ENCODE measurements at places on chromosomes 6 and 20.

GRCh38 chr6:106799031-106799894, 169.9 kb downstream of the QRSL1 start:
- DNase-seq, result no peak

DNA sequence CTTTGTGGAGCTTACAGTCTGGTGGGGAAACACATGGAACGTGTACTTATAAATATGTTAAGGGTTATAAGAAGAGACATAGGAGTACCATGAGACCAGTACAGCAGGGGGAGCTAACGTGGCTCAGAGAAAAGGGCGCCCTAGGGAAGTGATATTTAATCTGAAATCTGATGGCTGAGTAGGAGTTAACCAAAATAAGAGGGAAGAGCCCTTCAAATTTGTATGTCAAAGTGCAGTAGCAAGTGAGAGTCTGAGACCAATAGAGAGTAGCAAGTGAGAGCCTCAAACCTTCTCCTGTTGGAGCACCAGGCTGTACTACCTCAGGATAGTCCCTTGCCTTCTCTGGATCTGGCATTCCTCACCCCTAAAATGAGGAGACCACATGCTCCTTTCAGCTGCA, 6.1 kb upstream of the PKIG start:
- DNase-seq, result no peak

DNA sequence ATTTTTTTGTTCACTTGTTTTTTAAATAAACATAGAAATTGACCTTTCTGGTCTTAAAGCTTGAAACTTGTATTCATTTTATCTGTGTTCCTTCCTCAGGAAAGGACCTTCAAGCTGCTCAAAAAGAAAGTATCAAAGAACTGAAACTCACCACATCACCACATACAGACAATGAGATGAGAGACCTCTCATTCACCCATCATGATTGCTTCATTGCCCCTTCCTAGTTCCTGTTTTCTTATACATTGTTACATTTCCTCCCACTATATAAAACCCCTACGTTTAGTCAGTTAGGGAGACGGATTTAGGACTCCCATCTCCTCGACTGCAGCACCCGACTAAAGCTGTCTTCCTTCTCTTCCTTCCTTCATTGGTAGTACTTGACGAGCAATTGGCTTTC, 180.5 kb upstream of the OPRM1 start:
- no peak for DNase-seq

GRCh38 chr6:33247977-33248642, 23.6 kb downstream of the VPS52 start:
- peak; percentile 89 for DNase-seq

DNA sequence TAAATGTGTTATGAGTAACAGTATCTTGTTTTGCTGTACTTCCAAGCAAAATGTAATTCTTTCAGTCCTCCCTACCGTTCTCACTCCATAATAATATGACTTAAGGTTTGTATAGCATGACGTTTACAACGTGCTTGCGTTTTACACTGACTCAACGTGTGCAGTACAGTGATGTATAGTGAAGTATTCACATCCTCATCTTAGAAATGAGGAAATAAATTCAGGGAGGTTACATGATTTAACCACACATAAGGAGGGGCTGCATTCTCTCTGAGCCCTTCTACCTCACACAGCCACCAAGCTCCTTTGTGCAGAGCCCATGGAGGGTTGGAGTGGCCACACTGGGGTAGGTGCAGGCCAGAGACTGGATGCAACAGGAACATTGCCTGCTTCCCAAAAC, 164.5 kb downstream of the MTHFD1L start:
- DNase-seq, result no peak

DNA sequence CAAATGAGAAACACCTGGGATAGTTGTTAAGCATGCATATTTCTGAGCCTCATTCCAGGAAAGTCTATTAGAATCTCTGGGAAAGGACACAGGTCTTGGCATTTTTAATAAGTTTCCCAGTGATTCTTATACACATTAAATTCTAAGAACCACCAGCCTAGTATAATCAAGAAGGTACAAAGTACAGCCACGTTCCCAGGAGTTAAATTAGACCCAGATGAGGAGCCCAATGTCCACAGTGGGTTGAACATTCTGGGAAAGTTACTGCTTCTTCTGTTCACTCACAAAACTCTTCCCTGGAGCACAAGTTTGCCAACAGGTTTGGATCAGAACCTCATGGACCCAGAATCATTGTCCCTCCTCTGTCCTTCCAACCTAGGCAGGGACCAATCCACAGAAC, 90.4 kb downstream of the RCAN2 start:
- DNase-seq, result no peak

DNA sequence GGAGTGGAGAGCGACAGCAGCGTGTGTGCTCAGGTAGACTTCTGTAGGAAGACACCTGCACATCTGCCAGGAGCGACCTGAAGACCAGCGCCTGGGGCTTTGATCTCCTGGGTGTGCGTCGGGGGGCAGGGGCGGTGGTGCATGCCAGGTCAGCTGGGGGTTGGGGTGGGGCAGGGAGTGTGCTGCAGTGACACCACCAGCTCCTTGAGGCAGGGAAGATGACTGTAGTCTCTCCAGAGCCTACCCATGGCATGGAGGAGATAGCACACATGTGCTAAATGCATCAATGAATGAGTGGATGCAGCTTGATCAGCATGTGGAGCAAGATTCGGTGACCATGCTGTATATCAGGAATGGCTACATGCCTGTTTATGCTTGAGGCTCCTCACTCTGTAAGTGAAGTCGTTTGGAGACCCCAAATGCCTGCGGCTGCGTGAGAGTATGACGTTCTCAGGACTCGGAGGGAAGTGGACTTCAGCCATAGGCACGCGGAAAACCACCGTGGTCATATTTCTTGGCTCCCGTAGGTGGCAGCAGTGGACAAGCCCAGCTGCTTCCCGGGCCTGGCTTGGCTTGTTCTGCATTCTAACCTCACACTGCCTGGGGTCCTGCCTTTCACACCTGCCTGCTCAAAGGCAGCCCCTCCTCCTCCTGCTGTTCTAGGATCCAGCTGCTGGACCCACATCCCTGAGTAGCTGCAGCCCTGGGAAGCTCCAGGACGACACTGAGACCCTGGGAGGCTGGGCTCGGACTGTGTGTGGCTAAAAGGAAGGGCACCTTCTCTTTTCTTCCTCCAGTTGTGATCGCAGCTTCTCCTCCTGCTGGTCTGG, 39.4 kb upstream of the KCNK16 start:
- peak; percentile 16 for DNase-seq

- DNase-seq, result no peak
Observed at GRCh38 chr20:40493071-40493470, 196.0 kb downstream of the MAFB start.

DNA sequence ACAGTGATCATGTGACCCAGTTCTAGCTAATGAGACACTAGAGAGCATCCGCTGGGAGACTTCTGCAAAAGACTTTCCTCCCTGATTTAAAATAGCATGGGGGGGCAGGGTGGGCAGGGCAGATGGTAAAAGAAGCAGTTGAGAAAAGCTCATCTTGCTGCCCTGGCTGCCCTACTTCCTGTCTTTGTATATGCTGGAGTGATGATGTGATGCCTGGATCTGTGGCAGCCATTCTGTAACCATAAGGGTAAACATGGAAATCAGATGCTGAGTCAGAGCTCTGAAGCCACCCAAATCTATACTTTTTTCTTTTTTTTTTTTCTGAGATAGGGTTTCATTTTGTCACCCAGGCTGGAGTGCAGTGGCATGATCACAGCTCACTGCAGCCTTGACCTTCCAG, 25.4 kb downstream of the ZFP64 start:
- DNase-seq, result no peak

GRCh38 chr6:21166754-21167153, 426.8 kb upstream of the SOX4 start:
- no peak for DNase-seq

DNA sequence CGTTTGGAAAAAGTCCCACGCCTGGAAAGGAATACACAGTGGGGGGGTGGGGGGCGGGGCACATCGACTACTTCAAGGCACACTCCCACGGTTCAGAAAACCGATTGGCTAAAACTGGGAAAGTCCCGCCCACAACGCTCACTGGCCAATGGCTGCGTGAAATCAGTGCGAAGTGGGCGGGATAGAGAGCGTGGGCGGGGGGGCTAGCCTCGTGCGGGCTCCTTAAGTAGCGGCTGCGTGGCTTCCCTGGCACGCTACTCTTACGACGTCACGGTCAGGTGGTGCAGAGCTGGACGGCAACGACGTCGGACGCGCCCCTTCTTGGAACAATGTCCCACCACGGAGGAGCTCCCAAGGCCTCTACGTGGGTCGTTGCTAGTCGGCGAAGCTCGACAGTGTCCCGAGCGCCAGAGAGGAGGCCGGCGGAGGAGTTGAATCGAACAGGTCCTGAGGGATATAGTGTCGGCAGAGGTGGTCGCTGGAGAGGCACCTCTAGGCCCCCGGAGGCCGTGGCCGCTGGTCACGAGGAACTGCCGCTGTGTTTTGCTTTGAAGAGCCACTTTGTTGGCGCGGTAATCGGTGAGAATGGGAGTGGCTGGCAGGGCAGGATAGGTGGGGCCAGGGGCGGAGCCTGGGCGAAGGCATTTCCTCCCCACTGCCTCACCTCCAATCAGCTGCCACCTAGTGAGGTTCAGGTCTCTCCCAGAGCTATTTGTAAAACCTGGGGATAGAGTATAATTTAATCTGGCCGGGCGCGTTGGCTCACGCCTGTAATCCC, at the start of gene DDX43:
Gene DDX43 (plus strand): TSS at position 252 of the 778 bp plus-strand sequence. CDS start 78 bp downstream, at position 330.
- DNase-seq, result peak; percentile 30

DNA sequence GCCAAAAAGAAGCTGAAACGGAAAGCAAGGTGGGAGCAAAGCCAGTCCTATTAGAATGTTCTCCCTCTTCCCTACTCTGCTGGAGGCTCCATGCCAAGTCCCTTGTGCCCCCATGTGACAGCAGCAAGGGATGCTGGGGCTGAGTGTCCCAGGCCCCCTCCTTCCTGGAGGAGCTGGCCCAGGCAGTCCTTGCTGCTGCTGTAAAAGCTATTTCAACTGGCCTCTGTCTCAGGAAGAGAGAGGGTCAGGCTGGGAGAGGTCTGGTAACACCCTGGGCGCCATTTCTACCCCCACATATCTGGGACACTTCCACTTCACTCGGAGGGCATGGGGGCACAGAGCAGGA, 25.0 kb downstream of the TTBK1 start:
- DNase-seq, result no peak

DNA sequence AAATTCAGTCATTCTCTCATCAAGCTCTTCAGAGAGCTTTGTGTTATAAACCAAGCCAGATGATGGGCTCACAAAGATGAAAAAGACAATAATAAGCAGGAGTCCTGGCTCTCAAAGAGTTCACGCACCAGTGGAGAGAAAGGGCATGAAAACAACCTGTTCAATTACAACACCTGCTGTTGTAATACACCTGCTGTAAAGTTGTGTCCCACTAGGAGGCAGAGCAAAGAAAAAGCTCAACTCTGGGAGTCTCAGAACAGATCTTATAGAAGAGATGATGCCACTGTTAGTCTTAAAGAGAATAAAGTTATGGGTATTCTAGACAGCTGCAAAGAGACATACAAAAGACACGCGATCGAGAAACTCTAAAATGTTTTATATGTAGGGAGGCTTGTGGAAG, 100.6 kb downstream of the DCDC2 start:
- DNase-seq, result no peak

DNA sequence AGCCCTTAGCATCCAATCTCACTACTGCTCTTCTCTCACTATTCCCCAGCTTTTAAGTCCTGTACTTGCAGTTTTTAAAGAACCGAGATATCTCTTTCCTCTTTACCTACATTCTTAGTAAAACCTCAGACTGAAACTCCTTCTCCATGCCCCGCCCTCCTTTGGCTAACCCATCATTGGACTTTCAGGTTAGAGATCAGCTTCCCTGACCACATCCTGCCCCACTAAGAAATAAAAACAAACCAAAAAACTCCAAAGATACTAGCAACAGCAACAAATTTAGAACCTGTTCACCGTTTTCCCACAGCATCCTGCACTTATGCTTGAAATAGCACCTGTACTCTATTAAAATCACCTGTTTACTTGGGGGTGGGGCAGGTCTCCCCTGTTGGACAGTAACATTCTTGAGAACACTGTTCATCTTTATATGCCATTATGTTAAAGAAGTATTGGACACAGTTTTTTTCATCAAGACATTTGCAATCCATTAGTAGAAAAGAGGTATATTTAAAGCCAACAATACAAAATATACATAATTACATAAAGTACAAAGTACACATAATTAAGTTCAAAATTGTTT, 16.3 kb upstream of the SMAP1 start:
- peak; percentile 63 for DNase-seq

- DNase-seq, result no peak
Observed at GRCh38 chr6:31158863-31159855, 770 bp downstream of the TCF19 start.

DNA sequence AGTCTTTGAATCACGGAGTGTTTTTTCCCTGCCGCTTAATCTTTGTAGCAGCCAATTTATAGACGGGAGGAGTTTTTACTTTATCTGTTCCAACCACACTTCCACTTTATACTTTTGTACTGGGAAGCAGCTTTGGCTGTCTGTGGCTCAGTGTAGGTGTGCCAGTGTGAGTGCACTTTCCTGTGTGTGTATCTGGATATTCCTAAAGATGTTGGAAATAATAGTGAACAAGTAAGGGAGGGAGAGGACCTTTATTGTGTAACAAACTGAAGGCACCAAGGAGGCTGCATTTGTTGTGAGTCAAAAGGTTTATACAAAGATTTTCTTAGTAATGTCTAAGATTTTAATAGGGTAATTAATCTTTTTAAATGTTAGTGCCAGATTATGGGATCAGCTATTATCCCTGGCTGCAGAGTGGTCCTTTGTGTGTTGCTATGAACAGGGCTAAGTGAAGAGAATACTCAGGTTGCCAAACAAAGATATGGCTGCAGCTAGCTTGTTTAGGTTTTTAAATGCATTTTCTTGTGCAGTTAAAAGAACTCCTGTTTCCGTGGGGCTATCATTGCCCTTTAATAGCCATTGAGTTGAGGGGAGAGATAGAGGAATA, 226.3 kb downstream of the RNF144B start:
- DNase-seq, result no peak

DNA sequence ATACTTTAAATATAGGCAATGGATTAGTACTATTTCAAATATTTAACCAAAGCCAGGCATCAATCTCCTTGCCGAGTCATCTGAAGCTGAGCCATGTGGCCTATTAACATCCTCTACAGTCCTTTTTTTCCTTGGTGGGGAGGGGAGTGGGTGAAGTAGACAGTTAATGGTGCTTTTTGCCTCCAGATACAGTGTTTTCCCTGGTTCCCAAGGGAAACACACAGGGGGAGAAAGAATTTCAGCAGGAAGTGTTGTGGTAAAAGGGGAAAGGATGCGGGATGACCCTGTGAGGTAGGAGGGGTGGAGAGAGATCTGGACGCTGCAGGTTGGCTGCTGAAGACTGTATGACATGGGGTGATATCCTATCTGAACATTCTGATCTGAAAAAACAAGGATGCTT, 9.6 kb downstream of the CLDN20 start:
- DNase-seq, result no peak

DNA sequence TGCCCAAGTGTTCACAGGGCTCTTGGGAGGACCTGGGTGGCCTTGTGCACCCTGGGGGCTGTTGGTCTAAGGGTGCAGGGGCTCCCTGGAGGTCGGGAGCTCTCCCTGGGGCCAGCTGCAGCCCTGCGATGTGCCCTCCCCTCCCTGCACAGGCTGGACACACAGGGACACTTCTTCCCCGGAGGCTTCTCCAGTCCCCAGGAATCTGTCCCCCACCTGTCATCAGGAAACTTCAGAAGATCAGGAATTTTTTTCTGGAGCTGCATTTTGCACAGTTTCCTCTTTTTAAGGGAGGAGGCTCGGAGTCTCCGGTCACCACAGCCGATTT, 66.9 kb upstream of the BHLHE23 start:
- DNase-seq, result no peak

- peak; percentile 16 for DNase-seq
Observed at GRCh38 chr20:57089699-57090144, 176.7 kb downstream of the BMP7 start.

Measured in CD4-positive, alpha-beta T cell treated with Interleukin-6 at 100 ng/mL for 8 hours (primary cell).